Uterus (tissue), 4 donors: ENCODE measurements at places on chromosomes 7 and 10. TPM values are rescaled to one million over a fixed set of nuclear protein-coding genes. Genes with fewer than 3 reads are reported as not detected.

DNA sequence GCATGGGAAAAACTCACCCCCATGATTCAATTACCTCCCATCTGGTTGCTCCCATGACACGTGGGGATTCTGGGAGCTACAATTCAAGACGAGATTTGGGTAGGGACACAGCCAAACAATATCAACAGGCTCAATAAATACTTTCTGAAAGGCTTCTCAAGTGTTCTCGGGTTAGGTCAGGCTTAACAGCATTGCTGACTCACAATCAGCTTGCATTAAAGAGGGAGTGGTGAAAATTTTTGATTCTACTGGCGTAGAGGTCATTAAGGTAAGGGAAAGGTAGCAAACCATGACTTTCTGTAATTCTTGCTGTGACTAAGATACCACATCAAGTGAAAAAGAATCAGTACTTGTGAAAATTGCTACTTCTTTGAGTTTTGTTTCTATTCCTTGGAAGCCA lies 126.4 kb downstream of the JCAD start:
- H3K27me3 ChIP-seq = no peaks in the 10 kb centered on the region
- H3K27ac ChIP-seq = no peak overlapping the region
- no peak for DNase-seq

- no peak overlapping the region for H3K27ac ChIP-seq
- H3K36me3 ChIP-seq = no peaks in the 10 kb centered on the region
- no peak overlapping the region for H3K4me3 ChIP-seq
- no peaks in the 10 kb centered on the region for H3K27me3 ChIP-seq
Measured at GRCh38 chr10:58851606-58852005, 324.8 kb upstream of the PHYHIPL start.

DNA sequence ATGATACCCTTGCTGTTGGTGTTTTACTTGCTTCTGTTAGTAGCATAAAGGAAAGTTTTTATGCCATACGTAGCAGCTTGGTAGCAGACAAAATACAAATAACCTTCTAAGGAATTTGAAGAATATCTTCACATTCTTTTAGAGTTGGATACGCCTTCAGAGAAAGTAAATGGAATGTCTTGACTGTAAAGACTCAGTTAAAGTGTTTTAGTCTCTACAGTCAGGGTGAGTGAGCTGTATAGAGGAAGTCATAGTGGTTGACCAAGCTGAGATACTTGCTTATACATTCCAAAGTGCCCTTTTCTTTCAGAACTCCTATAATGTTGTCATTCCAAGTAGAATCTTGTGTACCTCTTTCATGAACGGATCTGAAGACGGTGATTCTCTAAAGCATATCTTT lies 37.7 kb downstream of the RABGEF1 start:
- H3K36me3 ChIP-seq = no peaks in the 10 kb centered on the region
- no peak for DNase-seq
- H3K27me3 ChIP-seq = no peaks in the 10 kb centered on the region
- H3K27ac ChIP-seq = no peak overlapping the region

DNA sequence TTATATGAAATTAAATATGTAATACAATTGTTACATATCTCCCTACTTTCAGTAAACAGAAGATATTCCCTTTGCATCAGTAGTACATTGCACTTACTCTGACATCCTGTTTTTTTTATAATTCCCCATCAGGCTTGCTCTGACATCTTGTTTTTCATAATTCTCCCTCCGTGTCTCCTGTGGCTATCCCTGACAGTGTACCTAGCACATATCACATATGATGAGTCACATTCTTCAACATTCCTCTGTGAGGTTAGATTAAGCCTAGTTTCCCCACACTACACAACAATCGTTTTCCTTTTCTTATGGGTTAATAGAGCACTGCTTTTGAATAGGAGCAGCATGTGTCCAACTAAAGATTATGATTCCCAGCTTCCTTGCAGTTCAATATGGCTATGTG lies 250.6 kb upstream of the NPVF start:
- H3K4me1 ChIP-seq = no peaks in the 10 kb centered on the region
- H3K36me3 ChIP-seq = no peaks in the 10 kb centered on the region
- no peak overlapping the region for H3K4me3 ChIP-seq
- no peaks in the 10 kb centered on the region for H3K27me3 ChIP-seq
- no peak overlapping the region for H3K27ac ChIP-seq

GRCh38 chr7:128366300-128366699 lies 4.8 kb upstream of the PRRT4 start:
- no peak overlapping the region for H3K4me3 ChIP-seq
- no peak overlapping the region for H3K27ac ChIP-seq
- no peaks in the 10 kb centered on the region for H3K4me1 ChIP-seq
- H3K36me3 ChIP-seq = no peaks in the 10 kb centered on the region
- H3K27me3 ChIP-seq = no peaks in the 10 kb centered on the region

DNA sequence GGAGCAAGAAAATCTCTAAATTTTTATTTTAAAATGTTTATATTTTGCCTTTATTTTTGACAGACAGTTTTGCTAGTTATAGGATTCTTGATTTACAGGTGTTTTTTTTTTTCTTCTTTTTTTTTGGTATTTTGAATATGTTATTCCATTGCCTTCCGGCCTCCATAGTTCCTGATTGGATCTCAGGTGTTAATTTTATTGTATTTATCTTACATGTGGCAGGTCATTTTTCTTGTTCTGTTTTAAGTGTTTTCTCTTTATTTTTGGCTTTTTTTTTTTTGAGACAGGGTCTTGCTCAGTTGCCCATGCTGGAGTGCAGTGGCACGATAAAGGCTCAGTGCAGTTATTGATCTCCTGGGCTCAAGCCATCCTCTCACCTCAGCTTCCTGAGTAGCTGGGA lies 73.9 kb downstream of the MLLT10 start:
- H3K4me1 ChIP-seq = no peaks in the 10 kb centered on the region
- H3K27me3 ChIP-seq = no peaks in the 10 kb centered on the region
- H3K36me3 ChIP-seq = no peaks in the 10 kb centered on the region

DNA sequence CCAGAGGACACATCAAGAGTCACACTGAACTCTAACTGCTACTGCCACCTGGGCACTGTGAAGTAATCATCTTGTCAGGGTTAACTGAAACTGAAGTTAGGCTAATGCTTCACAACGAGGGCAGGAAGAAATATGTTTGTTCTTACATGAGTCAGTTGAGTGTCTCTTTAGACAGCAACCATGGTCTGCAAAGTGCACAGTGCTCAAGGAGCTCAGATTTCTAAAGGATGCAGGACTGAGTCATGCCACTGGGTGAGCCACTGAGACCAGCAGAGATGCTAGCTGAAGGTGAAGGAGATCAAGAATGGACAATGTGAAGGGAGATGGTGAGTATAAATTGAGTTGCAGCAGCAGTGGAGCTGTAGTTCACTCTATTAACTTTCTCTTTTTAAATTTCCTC lies 76.0 kb upstream of the CTTNBP2 start:
- H3K4me1 ChIP-seq = no peaks in the 10 kb centered on the region
- DNase-seq = no peak
- H3K27ac ChIP-seq = no peak overlapping the region
- no peak overlapping the region for H3K4me3 ChIP-seq
- no peaks in the 10 kb centered on the region for H3K36me3 ChIP-seq

- H3K4me1 ChIP-seq = peaks cover 3% of the 10 kb centered on the region
- no peaks in the 10 kb centered on the region for H3K36me3 ChIP-seq
- no peak overlapping the region for H3K4me3 ChIP-seq
- H3K27ac ChIP-seq = peak overlapping the region; percentile 45
- no peaks in the 10 kb centered on the region for H3K27me3 ChIP-seq
Measured at GRCh38 chr7:27134392-27134791, 3.8 kb upstream of the HOXA4 start.

DNA sequence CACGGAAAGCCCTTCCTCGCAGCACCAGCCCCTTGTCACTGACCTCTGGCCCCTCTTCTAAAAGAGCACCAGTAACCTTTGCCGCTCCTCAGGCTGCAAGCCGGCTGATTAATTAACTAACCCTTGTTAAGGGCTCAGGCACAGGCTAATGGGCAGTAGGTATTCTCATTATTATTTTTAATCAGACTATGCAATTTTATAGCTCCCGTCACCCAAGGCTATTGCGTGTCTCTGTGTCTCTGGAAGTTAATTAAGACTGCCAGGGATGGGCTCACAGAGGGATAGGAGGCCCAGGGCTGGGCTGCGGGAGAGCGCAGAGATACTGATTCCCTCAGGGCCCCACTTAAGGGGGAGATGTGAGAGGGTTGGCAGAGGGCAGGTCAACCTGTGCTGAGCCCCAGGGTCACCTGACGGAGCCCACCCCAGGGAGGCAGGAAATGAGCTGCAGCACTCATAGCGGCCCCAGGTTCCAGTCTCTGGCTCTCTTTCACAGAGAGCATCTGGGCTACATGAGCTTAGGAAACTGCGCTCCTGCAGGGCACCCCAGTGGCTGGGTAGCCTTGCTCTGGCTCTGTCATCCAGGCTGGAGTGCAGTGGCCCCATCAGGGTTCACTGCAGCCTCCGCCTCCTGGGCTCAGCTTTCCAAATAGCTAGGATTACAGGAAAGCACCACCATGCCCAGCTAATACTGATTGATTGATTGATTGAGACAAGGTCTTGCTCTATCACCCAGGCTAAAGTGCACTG lies 92.2 kb upstream of the LRRC4 start:
- no peak overlapping the region for H3K27ac ChIP-seq
- DNase-seq = no peak
- no peaks in the 10 kb centered on the region for H3K27me3 ChIP-seq
- H3K4me3 ChIP-seq = no peak overlapping the region
- no peaks in the 10 kb centered on the region for H3K36me3 ChIP-seq

- no peaks in the 10 kb centered on the region for H3K4me1 ChIP-seq
- DNase-seq = no peak
- H3K36me3 ChIP-seq = no peaks in the 10 kb centered on the region
- no peaks in the 10 kb centered on the region for H3K27me3 ChIP-seq
- no peak overlapping the region for H3K4me3 ChIP-seq
Measured at GRCh38 chr10:90126256-90126595, 424.8 kb downstream of the KIF20B start.

DNA sequence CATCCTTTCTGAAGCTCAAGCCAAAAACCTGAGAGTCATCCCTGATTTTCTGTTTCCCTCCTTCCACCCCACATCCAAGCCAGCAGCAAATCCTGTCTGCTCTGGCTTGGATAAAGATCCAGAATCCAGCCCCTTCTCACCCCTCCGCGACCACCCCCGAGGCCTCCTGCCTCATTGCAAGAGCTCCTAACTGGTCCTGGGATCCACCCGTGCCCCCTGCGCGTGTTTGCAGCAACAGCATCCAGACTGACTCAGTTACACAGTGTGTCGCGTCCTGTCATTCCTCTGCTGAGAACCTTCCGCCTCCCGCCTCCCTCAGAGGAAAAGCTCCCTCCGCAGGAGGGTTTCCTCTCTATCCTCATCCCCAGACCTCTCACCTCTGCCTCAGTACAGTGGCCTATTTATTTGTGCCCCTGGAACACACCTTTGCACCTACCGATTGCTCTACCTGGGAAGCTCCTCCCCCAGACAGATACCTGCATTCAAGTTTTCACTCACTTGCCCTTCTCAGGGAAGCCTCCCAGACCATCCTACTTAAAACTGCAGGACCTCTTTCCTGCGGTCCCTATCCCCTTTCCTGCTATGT lies 21.6 kb upstream of the GRID1 start:
- no peak overlapping the region for H3K27ac ChIP-seq
- H3K4me3 ChIP-seq = no peak overlapping the region
- peaks cover 9% of the 10 kb centered on the region for H3K27me3 ChIP-seq

- DNase-seq = peak; percentile 42
- H3K27ac ChIP-seq = no peak overlapping the region
- no peak overlapping the region for H3K4me3 ChIP-seq
- peaks cover 3% of the 10 kb centered on the region for H3K4me1 ChIP-seq
- no peaks in the 10 kb centered on the region for H3K27me3 ChIP-seq
- H3K36me3 ChIP-seq = no peaks in the 10 kb centered on the region
Measured at GRCh38 chr10:77641788-77642397, 4.3 kb upstream of the KCNMA1 start.

GRCh38 chr10:34955391-34955790 lies 134.8 kb downstream of the CUL2 start:
- DNase-seq = no peak
- H3K4me1 ChIP-seq = no peaks in the 10 kb centered on the region
- H3K27ac ChIP-seq = no peak overlapping the region

GRCh38 chr10:63431962-63432797 lies 33.6 kb downstream of the JMJD1C start:
- H3K4me3 ChIP-seq = no peak overlapping the region
- H3K4me1 ChIP-seq = peaks cover 8% of the 10 kb centered on the region
- H3K27ac ChIP-seq = no peak overlapping the region

DNA sequence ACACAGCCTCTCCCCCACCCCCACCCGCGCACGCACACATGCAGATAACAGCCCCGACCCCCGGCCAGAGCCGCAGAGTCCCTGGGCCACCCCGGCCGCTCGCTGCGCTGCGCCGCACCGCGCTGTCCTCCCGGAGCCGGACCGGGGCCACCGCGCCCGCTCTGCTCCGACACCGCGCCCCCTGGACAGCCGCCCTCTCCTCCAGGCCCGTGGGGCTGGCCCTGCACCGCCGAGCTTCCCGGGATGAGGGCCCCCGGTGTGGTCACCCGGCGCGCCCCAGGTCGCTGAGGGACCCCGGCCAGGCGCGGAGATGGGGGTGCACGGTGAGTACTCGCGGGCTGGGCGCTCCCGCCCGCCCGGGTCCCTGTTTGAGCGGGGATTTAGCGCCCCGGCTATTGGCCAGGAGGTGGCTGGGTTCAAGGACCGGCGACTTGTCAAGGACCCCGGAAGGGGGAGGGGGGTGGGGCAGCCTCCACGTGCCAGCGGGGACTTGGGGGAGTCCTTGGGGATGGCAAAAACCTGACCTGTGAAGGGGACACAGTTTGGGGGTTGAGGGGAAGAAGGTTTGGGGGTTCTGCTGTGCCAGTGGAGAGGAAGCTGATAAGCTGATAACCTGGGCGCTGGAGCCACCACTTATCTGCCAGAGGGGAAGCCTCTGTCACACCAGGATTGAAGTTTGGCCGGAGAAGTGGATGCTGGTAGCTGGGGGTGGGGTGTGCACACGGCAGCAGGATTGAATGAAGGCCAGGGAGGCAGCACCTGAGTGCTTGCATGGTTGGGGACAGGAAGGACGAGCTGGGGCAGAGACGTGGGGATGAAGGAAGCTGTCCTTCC lies 620 bp downstream of the EPO start:
- no peak overlapping the region for H3K4me3 ChIP-seq
- no peaks in the 10 kb centered on the region for H3K36me3 ChIP-seq
- no peaks in the 10 kb centered on the region for H3K27me3 ChIP-seq
- DNase-seq = no peak
- no peak overlapping the region for H3K27ac ChIP-seq
- H3K4me1 ChIP-seq = no peaks in the 10 kb centered on the region

Gene CALML3
- total RNA-seq = not detected

Gene SLC13A1
- total RNA-seq = not detected

Gene ITGA8
- 10.0 TPM for total RNA-seq

Gene HOXA9
- 19.7 TPM for total RNA-seq

Gene SFXN4
- total RNA-seq = 22.1 TPM

Gene AKR1D1
- total RNA-seq = not detected
